ENCODE measurements at places on chromosomes 16 and 17.
A peak's percentile ranks its signal among the peaks of the same experiment; 100 is the strongest.

GRCh38 chr16:86390335-86390734, 120.0 kb upstream of the FOXF1 start:
- no peak for DNase-seq

DNA sequence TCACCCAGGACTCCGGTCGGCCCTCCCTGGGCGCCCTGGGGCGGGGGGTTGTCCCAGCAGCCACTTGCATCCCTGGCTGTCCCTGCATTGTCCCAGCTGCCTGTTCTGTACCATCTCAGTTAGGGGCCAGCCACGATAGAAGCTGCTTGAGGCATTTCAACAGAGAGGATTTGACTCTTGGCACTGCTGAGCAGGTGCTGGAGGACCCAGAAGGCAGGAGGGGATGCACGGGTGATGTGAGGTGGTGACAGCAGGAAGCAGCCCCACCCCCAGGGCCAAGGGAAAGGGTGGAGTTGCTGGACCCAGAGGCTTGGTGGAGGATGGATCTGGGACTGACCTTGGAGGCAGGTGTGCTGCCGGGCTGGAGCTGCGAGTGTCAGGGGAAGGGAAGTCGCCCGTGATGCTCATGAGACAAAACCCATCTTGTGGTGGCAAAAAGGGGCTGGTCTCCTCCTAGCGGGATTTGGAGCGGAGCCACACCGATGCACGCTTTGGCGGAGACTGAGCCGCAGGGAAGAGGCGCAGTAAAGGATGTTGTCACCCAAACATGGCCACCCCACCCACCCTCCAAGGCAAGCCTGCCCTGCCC, 188.0 kb upstream of the GSE1 start:
- DNase-seq, result no peak

GRCh38 chr16:60655514-60656153, 1380.6 kb downstream of the CDH8 start:
- no peak for DNase-seq

DNA sequence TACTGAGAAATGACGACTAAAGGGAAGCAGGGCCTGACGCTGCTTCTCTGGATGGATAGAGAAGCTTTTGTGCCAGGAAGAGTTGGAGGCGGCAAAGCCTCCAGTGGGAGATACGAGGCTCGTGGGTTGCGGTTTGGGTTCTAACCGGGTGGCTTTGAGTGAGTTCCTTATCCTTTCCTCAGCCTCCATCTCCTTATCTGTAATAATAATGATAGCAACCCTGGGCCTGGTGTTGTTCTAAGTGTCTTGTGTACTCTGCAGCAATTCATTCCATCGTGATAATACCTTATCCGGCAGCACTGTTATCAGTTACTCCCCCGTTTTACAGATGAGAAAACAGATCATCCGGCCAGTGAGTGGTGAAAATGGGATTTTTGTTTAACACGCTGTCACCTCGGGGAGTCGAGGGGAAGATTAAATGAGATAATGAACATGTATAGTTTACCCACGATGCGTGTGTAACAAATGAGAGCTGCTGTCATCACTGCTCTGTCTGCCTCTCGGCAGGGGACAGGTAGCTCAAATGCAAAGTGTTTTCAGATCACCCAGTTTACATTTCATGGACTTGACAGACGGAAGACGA, 52.0 kb upstream of the LHX1 start:
- DNase-seq, result no peak

GRCh38 chr17:9968881-9969280, 63.8 kb upstream of the RCVRN start:
- peak; percentile 12 for DNase-seq

DNA sequence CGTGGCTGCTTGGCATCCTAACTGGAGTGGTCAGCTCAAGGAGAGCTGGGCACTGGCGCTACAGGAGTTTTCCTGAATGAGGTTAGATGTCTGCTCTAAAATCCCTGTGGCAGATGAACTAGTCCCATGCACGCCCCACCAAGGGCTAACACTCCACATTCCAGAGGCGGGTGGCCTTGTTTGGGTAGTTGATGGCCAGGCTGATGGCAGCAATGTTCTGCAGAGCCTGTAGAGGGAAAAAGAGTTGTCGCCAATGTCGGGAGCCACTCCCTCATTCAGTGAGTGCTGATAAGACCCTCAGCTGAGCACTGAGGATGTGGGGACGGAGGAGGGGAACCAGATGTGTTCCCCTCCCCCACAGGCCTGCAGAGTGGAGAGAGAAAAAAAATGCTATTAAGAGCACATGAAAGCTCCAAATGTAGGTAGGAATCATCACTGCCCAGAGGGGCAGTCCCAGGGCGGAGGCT, 42.5 kb upstream of the ATP2A3 start:
- DNase-seq, result no peak

DNA sequence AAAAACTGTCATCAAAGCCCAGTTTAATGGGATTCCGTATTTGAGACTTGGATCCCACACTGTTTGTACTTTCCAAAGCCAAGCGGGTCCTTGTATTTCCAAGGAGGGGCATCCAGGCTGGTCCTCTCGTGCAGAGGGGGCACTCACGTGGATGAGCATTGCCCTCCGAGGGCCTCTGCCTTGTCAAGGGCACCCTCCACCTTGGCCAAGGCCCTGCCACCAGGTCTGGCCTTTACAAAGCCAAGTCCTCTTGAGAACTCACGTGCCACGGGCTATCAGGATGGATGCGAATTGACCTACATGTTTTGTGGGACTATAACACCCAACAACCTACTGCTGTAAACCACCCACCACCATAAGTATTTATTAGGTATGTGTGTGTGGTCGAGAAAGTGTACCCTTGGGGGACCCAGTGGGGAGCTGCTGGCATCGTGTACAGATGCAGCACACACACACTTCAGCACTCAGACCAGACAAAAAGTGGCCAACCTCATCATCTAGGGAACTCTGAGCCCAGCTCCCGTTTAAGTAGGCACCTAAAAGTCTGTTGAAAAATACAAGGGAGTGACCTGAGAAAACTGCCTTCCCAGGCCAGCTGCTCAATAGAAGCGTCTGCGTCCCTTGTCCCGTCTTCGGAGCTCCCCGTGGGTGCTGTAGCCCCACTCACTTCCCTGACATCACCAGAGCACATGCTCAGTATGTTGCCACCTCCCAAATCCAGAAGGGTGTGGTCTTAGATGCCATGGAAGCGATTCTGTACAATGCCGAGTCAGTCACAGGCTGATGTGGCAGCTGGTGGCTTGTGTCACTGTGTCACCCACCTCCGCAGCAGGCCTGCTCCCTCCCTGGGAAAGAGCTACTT, 12.9 kb downstream of the MAP1LC3B start:
- DNase-seq, result no peak

DNA sequence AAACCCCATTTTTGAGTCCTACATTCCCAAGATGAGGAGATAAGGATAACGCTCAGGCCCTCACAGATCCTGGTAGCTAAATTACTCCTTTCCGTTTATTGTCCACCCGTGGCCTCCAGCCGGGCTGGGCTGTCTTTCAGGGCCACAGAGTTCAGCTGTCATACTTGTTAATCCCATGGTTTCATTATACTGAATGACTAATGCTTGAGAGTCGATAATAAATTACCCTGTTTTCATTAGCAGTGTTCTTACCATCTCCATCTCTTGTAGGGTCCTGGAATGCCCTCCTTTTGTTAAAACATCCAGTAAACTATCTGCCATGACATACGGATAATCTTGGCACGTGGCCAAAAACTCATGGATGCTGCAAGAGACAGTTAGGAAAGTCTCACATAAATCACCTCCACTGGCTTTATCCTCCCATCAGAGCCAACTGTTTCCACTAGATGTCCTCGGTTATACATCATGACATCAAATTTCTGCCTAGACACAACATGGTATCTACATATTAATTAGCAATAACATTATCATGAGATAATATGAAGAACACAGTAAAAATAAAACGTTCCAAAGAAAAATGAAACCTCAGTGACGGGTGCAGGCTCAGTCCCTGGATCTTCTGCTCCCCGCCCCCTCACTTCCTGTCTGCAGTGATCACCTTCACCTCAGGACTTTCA, 45.3 kb downstream of the BRD7 start:
- DNase-seq, result peak; percentile 66

DNA sequence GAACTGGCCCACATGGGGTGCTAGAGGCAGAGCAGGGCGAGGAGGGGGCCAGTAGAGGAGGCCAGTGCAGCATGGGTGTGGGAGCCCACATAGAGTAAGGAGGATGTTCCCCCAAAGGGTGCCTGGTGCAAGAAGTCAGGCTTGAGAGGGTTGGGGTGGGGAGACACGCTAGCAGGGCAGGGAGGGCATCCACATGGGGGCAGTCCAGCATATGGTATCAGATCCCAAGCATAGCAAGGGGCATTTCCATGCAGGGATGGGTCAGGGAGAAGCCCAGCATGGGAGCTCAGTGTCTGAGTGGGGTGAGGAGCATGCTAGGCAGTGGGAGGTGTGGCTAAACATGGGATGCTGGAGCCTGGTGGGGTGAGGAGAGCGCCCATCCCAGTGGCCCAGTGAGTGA, 213.7 kb downstream of the COPRS start:
- no peak for DNase-seq

- DNase-seq, result no peak
Measured at GRCh38 chr17:79907217-79907715, 68.0 kb upstream of the CBX4 start.
